ENCODE measurements at places on chromosomes 2 and 18. TPM values are rescaled to one million over a fixed set of nuclear protein-coding genes. Genes with fewer than 3 reads are reported as not detected.

GRCh38 chr2:138454761-138455160 is 46.8 kb upstream of the SPOPL start:
- DNase-seq: no peak

DNA sequence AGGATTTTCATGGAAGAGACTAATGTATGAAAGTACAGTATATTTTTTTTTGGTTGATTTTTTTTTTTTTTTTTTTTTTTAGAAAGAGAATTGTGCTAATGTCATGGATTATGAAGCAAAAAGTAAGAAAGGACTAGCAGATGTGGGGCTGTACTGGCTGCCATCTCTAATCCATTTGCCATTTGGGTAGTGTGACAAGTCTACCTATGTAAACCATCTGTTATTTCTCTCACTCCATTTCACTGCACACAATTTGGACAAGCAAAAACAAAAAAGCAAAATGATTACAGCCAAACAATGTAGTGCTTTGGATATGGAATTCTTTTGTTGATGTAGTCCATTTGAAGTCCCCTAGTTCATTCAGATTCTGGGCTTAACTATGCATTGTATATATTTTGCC is 1355.4 kb downstream of the LRP1B start:
- no peak for DNase-seq

GRCh38 chr2:26453421-26454329 is 24.2 kb downstream of the OTOF start:
- no peak for DNase-seq

DNA sequence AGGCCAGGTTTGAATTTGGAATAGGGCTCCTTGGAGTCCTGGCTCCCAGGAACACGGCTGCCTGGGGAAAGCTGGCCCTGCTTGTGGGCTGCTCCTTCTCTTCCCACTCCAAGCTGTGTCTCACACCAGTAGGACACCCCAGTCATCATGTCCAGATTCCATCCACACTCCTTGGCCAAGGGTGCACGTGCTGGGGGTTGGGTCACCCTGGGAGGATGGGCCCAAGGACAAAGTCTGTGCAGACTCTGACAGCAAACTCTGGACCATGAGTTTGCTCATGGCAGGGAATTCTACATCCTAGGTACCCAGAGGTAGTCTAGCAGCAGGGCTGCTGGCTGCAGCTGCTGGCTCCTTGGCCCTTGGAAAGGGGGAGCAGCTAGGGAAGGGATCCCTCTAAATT is 102.4 kb upstream of the EPAS1 start:
- no peak for DNase-seq

DNA sequence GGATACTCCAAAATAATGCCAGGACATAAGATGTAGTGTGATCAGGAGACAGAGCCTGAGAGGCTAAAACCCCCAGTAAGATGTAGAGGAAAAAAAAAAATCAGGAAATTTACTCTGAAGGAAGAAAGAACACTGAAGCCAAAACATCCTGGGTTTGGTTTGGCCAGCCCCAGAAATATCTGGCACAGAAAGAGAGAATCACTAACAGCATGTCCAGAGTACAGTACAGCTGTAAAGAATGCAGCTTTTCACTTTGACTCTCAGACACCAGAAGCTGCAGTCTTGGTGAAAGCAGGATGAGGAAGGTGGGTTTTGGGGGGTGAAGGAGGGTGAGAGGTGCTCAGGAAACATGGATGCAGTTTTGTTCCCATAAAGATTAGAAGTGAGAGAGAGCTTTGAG is 1577.7 kb upstream of the ACVR2A start:
- no peak for DNase-seq

- DNase-seq: no peak
Measured at GRCh38 chr2:52312486-52312885, 1280.6 kb upstream of the NRXN1 start.

GRCh38 chr18:58228762-58229161 is 184.7 kb downstream of the NEDD4L start:
- DNase-seq: no peak

DNA sequence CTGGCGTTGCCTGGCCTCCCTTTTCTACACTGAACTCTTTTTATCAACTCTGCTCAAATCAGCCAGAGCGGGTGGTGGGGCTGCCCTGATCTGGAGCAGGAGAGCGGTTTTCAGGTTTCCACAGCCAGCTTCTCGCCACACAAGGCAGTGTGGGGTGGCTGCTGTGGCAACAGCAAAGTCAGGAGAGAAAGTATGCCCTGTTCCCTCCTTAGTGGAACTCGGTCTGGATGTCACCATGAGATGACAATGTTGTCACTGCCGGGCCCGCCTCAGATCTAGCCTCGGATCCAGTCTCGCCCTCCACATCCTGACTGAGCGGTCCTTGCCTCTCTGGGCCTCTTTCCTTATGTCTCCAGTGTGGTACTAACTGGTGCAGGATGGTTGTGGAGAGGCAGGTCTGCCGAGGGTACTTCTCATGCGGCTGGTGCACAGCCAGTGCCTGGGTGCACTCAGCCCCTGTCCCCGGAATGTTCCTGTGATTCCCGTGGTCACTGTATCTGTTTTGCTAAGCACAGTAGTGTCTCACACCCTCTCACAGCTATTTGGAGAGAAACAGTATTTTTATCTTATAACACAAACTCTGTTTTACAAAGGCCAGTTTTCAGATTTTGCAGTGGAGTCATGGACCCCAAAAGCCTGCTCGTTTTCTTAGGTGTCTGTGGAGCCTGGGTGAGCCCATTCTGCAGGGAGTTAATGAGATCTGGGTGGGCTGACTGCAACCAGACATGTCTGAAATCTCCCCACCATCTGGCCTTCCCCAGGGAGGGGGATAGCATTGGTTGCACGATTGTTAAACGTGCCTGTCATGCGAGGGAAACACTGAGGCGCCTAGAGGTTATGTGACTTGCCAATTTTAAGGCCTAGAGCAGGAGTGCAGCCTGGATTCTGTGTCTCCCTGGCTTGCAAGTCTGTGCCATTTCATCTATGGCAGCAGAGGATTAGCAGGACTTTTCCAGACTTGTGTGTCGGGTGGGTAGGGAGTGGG is 261.1 kb upstream of the AGAP1 start:
- DNase-seq: no peak

GRCh38 chr2:65300134-65300760 is 72.6 kb downstream of the ACTR2 start:
- no peak for DNase-seq

DNA sequence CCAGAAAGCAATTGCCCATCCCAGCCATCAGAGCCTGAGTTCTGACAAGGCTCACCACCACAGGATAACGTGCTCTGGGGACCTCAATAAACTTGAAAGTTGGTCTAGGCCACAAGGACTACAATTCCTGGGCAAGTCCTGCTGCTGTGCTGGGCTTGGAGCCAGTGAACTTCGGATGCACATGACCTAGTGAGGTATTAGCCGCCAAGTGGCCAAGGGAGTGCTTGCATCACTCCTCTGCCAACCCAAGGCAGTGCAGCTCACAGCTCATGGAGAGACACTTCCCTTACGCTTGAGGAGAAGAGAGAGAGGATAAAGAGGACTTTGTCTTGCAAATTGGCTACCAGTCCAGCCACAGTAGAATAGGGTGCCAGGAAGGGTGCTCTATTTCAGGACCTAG is 219.6 kb downstream of the MBD2 start:
- no peak for DNase-seq

DNA sequence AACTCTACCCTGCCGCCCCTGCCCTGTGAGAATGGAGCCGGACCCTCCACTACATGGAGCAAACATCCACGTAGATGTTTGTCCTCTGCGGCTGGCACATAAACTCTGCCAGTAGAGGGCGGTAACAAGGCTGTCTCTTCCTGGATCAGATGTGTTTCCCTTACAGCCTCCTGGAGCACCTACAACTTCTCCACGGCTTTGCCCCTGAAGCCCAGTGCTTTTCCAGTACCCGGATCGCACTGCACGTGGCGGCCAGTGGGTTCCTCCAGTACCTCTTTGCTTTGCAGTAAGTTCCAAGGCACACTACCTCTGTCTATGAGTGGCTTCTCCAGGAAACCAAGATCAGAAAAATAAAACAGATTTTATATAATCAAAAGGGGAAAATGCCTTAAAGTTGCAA is 651.3 kb downstream of the DCDC2C start:
- DNase-seq: no peak

GRCh38 chr18:9552191-9552590 is 62.2 kb downstream of the PPP4R1 start:
- no peak for DNase-seq

DNA sequence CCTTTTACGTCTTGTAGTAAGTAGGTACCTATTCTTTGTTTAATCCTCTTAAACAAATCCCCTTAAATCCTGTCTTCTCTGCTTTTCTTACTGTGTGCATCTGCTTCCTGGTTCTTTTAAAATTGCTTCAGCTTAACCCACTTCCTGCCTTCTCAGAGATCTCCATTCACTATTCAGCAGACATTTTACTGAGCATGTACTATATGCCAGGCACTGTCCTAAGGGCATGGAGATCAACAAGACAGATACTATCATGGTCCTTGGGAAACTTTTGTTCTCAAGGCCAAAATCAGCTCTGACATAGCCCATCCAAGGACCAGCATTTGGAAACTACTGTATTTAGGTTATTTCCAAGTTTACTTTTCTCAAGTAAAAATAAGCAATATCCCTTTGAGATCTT is 227.5 kb downstream of the TPGS2 start:
- DNase-seq: no peak

DNA sequence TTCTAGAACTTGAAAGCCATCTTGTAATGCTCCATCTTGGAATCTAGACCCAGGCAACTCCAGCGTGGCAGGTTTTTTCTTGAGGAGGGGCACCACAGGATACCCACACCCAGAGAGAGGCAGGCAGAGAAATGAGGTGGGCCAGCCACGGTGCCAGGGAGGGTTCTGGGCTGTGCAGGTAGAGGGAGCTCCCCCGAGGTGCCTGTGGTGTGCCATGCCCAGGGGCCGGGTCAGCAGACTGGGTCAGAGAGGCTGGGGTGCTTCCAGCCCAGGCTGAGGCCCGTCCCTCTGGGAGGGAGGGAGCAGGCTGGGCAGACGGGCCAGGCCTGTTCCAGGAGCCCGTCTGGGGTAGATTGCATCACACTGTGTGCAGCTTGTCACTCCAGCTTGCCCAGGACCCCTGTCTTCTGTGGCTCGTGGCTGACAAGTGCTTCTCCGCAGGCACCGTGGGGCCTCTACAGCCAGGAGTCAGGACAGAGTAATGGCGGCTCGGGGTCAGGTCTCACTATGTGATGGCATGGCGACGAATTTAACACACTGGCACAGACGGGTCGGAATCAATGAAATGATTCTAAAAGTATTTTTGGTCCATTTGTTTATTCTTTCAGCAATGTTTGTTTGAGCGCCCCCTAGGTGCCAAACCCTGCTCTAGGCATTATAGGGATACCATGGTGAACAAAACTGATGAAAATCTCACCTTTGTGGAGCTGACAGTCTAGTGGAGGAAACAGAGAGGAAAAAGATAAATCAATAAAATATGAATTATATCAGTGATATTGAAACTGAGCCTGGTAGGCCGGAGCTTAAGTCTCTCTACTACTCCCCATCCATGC is 144.0 kb downstream of the ACOXL start:
- no peak for DNase-seq

DNA sequence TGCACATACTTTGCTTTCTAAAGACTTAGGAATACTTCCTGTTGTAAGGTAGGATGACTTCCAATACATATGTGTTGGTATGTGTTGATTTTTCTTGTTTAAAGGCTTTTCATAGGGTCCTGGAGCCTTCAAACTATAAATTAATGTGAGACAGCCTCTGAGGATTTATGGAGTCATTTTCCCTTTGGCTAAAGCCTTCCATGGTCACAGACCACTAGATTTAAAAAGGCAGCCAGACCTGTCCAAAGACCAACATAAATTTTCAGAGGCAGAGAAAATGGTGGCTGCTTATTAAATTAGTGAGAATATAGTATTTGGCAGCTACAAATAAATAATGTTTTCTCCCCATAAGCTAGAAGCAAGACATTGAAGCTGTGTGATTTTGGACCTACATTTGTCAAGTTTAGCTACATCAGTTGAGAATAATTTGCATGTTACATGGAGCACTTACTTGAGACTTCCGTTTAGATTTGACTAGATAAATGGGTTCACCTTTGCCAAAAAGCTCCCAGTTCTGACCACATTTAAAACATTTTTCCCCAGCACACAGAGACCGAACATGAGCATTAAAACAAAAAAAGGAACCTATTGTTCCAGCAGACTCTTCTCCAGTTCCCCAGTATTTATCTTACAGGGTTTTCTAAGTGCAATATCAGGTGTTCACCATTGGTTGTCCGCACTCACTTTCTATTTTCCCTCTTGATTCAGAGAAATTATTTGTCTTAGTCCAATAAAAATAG is 402.9 kb downstream of the PARD3B start:
- no peak for DNase-seq

The TNFRSF11A gene
- 16.5 TPM for polyA plus RNA-seq

The EPB41L3 gene
- polyA plus RNA-seq: 52.8 TPM

The ACMSD gene
- polyA plus RNA-seq: not detected

The SH2D6 gene
- 11.8 TPM for polyA plus RNA-seq

The SLC8A1 gene
- 2.4 TPM for polyA plus RNA-seq

The CREG2 gene
- polyA plus RNA-seq: 0.24 TPM

The CLEC4F gene
- 0.22 TPM for polyA plus RNA-seq
